Hepatocyte (in vitro differentiated cells): ENCODE measurements at places on chromosomes 2 and 18. TPM values are rescaled to one million over a fixed set of nuclear protein-coding genes. Genes with fewer than 3 reads are reported as not detected.
A peak's percentile ranks its signal among the peaks of the same experiment; 100 is the strongest.

GRCh38 chr2:39849064-39849463, 70.0 kb upstream of the THUMPD2 start:
- no peaks in the 10 kb centered on the region for H3K36me3 ChIP-seq
- no peaks in the 10 kb centered on the region for H3K27me3 ChIP-seq
- no peak overlapping the region for H3K27ac ChIP-seq
- no peak for DNase-seq
- H3K4me3 ChIP-seq, result no peak overlapping the region

DNA sequence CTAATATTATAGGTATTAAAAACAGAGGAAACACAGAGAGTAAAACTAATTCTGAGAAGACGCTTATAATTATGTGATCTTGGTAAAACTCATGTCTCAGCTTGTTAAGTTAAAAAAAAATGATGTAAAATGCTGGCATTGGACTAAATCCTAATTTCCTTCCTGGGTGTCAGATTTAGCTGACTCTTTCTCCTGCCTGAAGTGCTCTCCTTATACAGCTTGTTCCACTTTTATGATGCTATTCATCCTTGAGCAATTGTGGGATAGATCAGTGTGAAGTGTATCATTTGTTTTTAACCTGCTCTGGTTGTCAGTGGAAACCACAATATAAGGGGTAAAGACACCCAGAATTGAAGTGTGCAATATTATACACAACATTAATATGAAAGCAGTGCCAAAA, 84.9 kb downstream of the EFEMP1 start:
- peak overlapping the region; percentile 78 for H3K27ac ChIP-seq
- no peaks in the 10 kb centered on the region for H3K36me3 ChIP-seq
- peaks cover 36% of the 10 kb centered on the region for H3K4me1 ChIP-seq
- H3K27me3 ChIP-seq, result no peaks in the 10 kb centered on the region
- H3K4me3 ChIP-seq, result no peak overlapping the region

GRCh38 chr18:58387716-58388115, 241.2 kb downstream of the ALPK2 start:
- no peak overlapping the region for H3K4me3 ChIP-seq
- H3K4me1 ChIP-seq, result peaks cover 12% of the 10 kb centered on the region

GRCh38 chr2:16149349-16150243, 209.2 kb downstream of the MYCN start:
- DNase-seq, result no peak
- no peaks in the 10 kb centered on the region for H3K27me3 ChIP-seq
- no peak overlapping the region for H3K27ac ChIP-seq
- no peaks in the 10 kb centered on the region for H3K36me3 ChIP-seq
- no peak overlapping the region for H3K4me3 ChIP-seq

DNA sequence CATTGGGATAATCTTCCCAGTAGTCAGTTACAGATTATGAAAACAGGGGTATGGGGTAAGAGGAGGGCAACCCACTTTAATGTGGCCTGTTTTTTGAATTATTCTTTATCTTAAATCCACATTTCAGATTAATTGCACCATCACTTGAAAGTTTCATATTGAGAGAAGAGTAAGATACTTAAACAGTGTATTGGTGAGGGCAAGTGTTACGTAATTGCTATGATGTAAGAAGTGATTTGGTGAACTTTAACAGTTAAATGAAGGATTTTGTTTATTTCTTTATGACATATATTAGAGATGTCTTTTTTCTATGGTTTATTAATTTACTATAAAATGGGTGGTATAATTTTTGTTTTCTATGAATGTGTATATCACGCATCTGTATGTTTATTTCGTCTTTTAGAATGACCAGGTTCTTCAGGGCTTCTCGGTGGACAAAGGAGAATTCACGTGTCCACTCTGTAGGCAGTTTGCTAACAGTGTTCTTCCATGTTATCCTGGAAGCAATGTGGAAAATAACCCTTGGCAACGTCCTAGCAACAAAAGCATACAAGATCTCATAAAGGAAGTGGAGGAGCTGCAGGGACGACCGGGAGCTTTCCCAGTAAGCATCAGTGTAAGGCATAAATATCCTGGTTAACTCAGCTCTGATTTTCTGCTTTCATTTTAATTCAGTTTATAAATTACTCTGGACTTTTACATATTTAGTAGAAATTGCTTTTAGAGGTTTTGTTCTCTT, 171.2 kb upstream of the MYO3B start:
- H3K4me1 ChIP-seq, result no peaks in the 10 kb centered on the region
- no peaks in the 10 kb centered on the region for H3K36me3 ChIP-seq
- no peaks in the 10 kb centered on the region for H3K27me3 ChIP-seq
- no peak for DNase-seq
- H3K4me3 ChIP-seq, result no peak overlapping the region
- no peak overlapping the region for H3K27ac ChIP-seq

GRCh38 chr2:222319586-222320435, 21.0 kb upstream of the PAX3 start:
- H3K27ac ChIP-seq, result no peak overlapping the region
- peaks cover 4% of the 10 kb centered on the region for H3K4me1 ChIP-seq

- H3K4me3 ChIP-seq, result peak overlapping the region; percentile 92
- peak overlapping the region; percentile 100 for H3K27ac ChIP-seq
- no peaks in the 10 kb centered on the region for H3K36me3 ChIP-seq
- DNase-seq, result peak; percentile 85
- peaks cover 36% of the 10 kb centered on the region for H3K4me1 ChIP-seq
Measured at GRCh38 chr18:48948112-48949049, 2.4 kb downstream of the SMAD7 start.

DNA sequence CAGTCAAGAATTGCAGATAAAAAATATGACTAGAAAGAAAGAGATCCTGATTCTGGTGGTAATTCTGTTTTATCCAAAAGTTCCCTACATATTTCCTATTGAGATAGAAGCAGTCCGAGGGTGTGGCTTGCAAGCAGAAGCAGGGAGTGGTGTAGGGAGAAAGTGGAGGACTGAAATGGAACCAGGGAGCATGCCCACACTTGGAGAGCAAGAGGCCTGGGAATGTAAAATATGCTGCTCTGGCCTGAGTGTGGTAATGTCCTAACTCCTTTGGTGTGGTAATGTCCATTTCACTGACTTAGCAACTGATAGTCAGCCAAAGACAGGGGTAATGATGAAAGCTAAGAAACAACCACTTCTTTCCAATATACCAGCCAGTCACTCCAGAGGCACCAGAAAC, 30.1 kb upstream of the FMNL2 start:
- no peaks in the 10 kb centered on the region for H3K27me3 ChIP-seq
- no peak for DNase-seq
- peaks cover 4% of the 10 kb centered on the region for H3K4me1 ChIP-seq
- H3K36me3 ChIP-seq, result no peaks in the 10 kb centered on the region

DNA sequence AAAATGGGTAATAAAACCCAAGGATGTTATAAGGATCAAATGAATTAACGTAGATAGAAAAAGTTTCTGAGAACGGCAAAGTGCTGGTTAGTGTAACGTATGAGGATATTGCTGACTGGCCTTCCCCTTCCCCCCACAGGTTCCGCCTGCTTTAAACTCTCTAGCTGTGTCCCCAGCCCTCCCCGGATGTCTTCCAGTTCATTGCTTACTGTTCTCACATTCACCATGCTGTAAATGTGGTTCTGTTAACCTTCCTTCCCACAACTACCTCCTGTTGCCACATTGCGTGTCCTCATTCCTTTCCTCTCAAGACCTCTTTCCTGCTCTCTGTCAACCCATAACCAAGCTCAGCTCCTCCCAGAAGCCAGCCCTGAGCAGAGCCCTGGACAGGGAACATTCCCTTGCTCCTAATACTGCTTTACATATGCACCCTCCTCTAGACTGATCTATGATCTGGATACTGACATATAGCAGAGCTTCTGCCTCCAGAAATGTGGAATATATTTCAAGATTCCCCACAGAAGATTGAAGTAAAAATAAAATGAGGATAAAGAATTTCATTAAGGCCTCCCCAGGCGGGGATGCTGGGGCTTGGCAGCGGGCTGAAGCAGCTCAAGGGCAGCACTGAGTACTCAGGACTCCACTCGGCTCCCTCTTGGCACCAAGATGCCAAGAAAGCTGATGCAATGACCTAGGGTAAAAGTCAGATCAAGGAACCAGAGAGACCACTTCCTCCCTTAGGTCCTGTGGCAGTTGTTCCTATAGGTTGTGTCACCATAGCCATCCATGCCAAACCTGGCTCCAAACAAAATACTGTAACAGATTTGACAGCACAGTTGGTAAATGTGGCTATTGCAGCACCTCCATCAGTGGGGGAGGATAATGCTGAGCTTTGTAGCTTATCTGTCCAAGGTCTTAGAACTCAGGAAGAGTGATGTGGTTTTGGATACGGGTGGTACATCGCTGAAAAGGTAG, 136.4 kb upstream of the PIK3C3 start:
- H3K36me3 ChIP-seq, result no peaks in the 10 kb centered on the region
- H3K4me1 ChIP-seq, result no peaks in the 10 kb centered on the region
- H3K27ac ChIP-seq, result no peak overlapping the region
- H3K27me3 ChIP-seq, result no peaks in the 10 kb centered on the region
- H3K4me3 ChIP-seq, result no peak overlapping the region

- DNase-seq, result no peak
- H3K27me3 ChIP-seq, result no peaks in the 10 kb centered on the region
- H3K4me3 ChIP-seq, result no peak overlapping the region
- H3K36me3 ChIP-seq, result no peaks in the 10 kb centered on the region
Measured at GRCh38 chr2:145723872-145724271, 1204.0 kb upstream of the ZEB2 start.

- H3K27ac ChIP-seq, result no peak overlapping the region
- no peaks in the 10 kb centered on the region for H3K4me1 ChIP-seq
- H3K4me3 ChIP-seq, result no peak overlapping the region
- DNase-seq, result no peak
- H3K36me3 ChIP-seq, result no peaks in the 10 kb centered on the region
Measured at GRCh38 chr2:65015731-65016130, 26.5 kb downstream of the SLC1A4 start.

GRCh38 chr2:65558743-65559142, 126.3 kb upstream of the SPRED2 start:
- H3K27ac ChIP-seq, result no peak overlapping the region
- H3K36me3 ChIP-seq, result no peaks in the 10 kb centered on the region
- no peak for DNase-seq
- H3K4me1 ChIP-seq, result no peaks in the 10 kb centered on the region

GRCh38 chr2:179239195-179239594, 25.4 kb downstream of the SESTD1 start:
- H3K4me1 ChIP-seq, result peaks cover 23% of the 10 kb centered on the region
- H3K27ac ChIP-seq, result peak overlapping the region; percentile 14
- no peaks in the 10 kb centered on the region for H3K36me3 ChIP-seq
- no peak overlapping the region for H3K4me3 ChIP-seq
- H3K27me3 ChIP-seq, result no peaks in the 10 kb centered on the region

DNA sequence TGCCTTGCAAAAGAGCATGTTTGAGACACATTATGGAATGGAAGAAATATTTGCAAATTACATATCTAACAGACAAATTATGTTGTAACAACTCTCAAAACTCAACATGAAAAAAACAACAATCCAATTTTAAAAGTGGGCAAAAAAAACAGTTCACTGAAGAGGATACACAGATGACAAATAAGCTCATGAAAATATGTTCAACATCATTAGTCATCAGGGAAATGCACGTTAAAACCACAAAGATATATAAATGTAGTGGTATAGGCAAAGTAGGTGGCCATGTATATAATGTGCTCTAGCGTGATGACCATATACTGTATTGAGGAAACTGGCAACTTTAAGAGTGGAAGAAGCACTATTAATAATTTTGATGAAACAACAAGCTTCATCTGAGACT, 220.1 kb downstream of the IRS1 start:
- H3K27me3 ChIP-seq, result no peaks in the 10 kb centered on the region
- no peak overlapping the region for H3K27ac ChIP-seq
- no peak overlapping the region for H3K4me3 ChIP-seq
- no peaks in the 10 kb centered on the region for H3K36me3 ChIP-seq
- DNase-seq, result no peak

- no peak for DNase-seq
- no peak overlapping the region for H3K27ac ChIP-seq
- H3K4me1 ChIP-seq, result no peaks in the 10 kb centered on the region
- no peaks in the 10 kb centered on the region for H3K36me3 ChIP-seq
Measured at GRCh38 chr2:33437297-33437696, 39.2 kb upstream of the RASGRP3 start.

GRCh38 chr18:36296650-36297416, 680 bp upstream of the FHOD3 start:
- peak overlapping the region; percentile 83 for H3K4me3 ChIP-seq
- peak; percentile 82 for DNase-seq
- H3K4me1 ChIP-seq, result peaks cover 3% of the 10 kb centered on the region
- peak overlapping the region; percentile 8 for H3K27ac ChIP-seq

GRCh38 chr2:156332284-156332533, 312 bp downstream of the NR4A2 start:
- H3K4me1 ChIP-seq, result peaks cover 5% of the 10 kb centered on the region
- peak overlapping the region; percentile 96 for H3K27ac ChIP-seq
- DNase-seq, result no peak
- H3K36me3 ChIP-seq, result no peaks in the 10 kb centered on the region

- no peak overlapping the region for H3K4me3 ChIP-seq
- no peaks in the 10 kb centered on the region for H3K4me1 ChIP-seq
- no peaks in the 10 kb centered on the region for H3K36me3 ChIP-seq
- no peaks in the 10 kb centered on the region for H3K27me3 ChIP-seq
- H3K27ac ChIP-seq, result no peak overlapping the region
- no peak for DNase-seq
Measured at GRCh38 chr18:75088622-75089211, 120.2 kb downstream of the PTGR3 start.

DNA sequence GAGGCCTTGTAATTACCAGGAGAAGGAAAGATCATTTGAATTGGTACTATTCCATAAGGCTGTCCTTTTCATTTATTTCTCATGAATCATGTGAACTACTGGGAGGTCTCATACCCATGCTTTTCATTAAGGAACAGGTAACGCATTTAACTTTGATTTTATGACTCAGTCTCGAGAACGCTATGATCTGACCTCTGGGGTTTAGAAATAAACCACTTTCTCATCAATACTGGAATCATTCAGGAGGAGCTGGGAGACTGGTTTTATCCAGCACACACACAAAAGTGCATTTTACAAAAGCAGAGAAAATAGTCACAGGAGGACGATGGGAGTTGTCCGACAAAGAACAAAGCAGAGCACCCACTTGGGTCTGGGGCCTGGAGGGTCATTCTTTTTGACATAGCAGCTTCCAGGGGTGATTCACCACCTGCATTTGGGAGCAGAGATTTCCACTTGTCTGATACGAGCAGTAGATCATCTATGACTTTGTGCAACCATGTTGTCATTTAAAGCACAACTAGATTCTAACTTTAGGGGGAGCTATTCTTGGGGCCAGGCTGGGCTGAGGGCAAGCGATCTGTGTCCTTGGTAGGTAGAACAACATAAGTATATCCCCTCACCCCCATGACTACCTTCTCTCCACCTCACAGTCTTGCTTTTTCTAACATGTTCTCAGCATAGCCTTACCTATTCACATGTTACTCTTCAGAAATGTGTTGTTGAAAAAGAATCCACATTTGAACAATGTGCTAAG, 95.9 kb upstream of the SCG2 start:
- H3K4me3 ChIP-seq, result no peak overlapping the region
- no peaks in the 10 kb centered on the region for H3K27me3 ChIP-seq
- no peaks in the 10 kb centered on the region for H3K36me3 ChIP-seq
- H3K27ac ChIP-seq, result no peak overlapping the region

NEU4 gene
- 6.8 and 9.3 TPM in 2 replicates for total RNA-seq

CHRNA1 gene
- total RNA-seq, result 1.9 and 2.5 TPM in 2 replicates

EMILIN1 gene
- 59.6 and 80.8 TPM in 2 replicates for total RNA-seq

BCL11A gene
- 11.6 and 14.4 TPM in 2 replicates for total RNA-seq

LYG1 gene
- total RNA-seq, result 0.16 and 0.93 TPM in 2 replicates

PER2 gene
- total RNA-seq, result 6.1 and 8.9 TPM in 2 replicates

AGFG1 gene
- total RNA-seq, result 86.4 and 91.6 TPM in 2 replicates
